ENCODE measurements at places on chromosomes 12 and 14.

DNA sequence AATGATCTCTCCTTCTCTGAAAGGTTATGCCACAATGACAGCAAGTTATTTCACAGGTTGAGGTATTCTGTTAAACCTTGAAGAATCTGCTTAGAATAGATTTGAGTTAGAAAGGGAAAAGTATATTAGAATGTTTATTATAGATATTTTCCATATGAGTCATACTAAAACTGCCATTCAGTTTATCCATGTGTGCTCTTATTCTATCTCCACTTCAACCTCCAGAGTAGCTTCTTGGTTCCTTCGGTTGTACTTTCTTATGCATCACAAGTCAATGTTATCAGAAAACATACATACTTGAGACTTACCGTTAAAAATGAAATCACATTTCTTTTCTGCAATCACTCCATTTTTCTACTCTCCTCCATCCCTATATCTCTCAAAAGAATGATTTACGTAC, 197.7 kb downstream of the BCAT1 start:
- DNase-seq, result no peak

DNA sequence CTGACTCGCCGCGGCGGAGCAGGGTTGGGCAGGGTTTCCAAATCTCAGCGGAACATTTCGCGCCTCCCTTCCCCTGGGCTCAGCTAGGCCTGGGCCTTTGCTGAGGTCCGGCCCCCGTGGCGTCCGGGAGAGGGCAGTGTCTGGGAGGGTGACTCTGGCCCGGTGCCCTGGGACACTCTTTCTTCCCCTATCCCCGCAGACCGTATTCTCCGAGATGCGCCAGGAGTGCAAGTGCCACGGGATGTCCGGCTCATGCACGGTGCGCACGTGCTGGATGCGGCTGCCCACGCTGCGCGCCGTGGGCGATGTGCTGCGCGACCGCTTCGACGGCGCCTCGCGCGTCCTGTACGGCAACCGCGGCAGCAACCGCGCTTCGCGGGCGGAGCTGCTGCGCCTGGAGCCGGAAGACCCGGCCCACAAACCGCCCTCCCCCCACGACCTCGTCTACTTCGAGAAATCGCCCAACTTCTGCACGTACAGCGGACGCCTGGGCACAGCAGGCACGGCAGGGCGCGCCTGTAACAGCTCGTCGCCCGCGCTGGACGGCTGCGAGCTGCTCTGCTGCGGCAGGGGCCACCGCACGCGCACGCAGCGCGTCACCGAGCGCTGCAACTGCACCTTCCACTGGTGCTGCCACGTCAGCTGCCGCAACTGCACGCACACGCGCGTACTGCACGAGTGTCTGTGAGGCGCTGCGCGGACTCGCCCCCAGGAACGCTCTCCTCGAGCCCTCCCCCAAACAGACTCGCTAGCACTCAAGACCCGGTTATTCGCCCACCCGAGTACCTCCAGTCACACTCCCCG, 3.0 kb downstream of the WNT1 start:
- no peak for DNase-seq

- no peak for DNase-seq
These were observed 98.8 kb downstream of the CALM1 start for GRCh38 chr14:90495357-90496276.

- no peak for DNase-seq
These were observed 157.6 kb downstream of the SUDS3 start for GRCh38 chr12:118534003-118534402.

DNA sequence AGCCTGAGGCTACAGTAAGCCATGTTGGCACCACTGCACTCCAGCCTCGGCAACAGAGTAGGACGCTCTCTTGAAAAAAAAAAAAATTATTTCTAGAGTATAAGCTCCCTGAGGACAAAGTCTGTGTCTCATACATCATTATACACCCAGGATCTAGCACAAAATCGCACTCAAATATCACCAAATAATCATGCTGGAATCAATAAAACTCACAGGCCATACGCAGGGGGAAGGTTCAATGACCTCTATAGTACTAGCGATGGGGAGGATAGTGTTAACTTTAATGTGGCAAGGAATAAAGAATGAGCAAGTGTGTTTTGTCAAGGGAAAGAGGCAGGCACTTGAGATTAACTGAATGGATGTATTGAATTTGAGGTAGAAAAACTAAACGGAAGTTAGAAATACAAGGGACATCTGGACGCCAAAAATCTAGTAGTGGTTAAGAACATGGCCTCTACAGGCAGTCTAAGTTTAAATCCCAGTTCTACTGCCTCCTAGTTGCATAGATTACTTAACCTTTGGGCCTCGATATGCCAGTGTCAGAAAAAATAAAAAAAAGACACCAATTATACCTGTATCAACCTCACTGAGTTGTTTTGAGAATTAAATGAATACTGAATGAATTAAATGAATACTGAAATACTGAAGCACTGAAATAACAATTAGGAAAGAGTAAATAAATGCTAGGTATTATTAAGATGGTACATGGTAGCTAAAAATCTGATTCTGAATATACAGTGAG, 4.4 kb upstream of the AP4S1 start:
- DNase-seq, result no peak

GRCh38 chr12:116146386-116146785, 131.1 kb downstream of the MED13L start:
- no peak for DNase-seq

DNA sequence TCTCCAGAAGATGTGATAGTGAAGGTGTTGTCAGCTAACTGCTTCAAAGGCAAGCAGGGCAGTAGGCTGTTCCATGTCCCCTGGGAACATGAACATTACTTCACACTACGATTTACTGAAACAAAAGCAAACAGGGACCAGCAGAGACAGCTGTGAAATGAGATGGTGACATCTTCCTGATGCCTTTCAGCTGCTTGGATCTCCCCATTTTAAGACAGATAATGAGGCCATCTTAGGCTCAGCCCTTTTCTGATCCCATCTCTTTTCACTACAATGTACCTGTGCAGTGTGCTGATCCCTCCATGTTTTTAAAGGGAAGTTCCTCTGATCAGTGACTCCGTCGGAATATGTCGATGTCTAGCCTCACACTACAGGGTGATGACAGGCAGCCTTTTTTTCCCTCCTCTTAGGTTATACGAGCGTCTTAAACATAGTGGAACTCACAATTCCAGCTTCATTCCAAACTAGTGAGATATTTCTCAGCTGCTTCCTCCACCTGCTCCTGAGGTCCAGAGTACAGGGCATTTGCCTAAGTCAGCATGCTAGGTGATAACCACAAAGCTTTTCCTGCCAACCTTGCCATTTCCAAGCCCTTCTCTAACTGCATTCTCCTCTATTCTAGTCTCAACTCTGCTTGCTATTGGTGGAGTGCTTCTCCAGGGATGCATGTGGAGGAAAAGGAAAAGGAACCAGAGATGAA, 87.6 kb upstream of the EGLN3 start:
- DNase-seq, result no peak

GRCh38 chr14:77782202-77782601, 17.7 kb upstream of the ADCK1 start:
- DNase-seq, result no peak

GRCh38 chr12:13268581-13268980, 72.1 kb downstream of the EMP1 start:
- no peak for DNase-seq

- DNase-seq, result no peak
These were observed 16.1 kb upstream of the RPLP0 start for GRCh38 chr12:120216742-120217605.

- DNase-seq, result no peak
These were observed 69.6 kb upstream of the SLCO1C1 start for GRCh38 chr12:20625531-20625930.

GRCh38 chr14:50964683-50965390, 20.6 kb upstream of the PYGL start:
- DNase-seq, result peak; percentile 85

GRCh38 chr14:105091517-105092170, 26.4 kb upstream of the GPR132 start:
- peak; percentile 70 for DNase-seq

DNA sequence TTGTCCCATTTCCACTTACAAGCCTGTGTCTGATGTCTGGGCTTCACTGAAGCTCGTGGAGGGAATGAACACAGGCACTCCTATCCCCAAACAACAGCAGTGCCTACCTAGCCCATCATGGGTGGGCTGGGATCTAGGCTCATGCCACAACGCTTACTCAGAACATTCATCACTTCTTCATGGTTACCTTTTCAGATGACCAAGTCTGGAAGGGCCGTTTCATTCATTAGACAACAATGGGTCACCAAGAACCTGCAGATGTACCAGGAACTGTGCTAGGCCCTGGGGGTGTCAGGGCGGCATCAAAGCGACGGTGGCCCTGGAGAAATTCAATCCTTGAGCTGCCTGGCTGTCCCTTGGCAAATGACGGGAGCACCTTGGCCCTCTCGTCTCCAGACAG, 64.9 kb upstream of the FZD10 start:
- no peak for DNase-seq

GRCh38 chr14:81837304-81837703, 303.7 kb upstream of the SEL1L start:
- no peak for DNase-seq

- DNase-seq, result no peak
These were observed 91.8 kb upstream of the KCNA1 start for GRCh38 chr12:4817880-4818279.

DNA sequence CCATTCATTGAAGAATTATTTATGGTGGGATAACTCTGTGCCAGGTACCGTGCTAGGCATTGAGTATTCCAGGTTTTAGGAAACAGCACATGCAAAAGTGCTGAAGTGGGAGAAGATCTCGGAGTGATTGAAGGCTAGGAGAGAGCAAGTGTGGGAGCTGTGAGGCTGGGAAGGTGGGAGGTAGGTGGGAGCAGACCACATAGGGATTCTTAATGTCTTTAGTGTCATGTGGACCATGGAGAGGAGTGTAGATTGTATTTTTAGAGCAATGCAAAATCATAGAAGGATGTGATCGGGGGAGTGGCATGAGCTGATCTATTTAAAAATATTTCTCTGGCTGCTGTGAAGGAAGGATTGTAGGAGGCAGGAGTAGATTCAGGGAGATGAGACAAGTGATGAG, 5.4 kb downstream of the PTPN11 start:
- DNase-seq, result no peak

DNA sequence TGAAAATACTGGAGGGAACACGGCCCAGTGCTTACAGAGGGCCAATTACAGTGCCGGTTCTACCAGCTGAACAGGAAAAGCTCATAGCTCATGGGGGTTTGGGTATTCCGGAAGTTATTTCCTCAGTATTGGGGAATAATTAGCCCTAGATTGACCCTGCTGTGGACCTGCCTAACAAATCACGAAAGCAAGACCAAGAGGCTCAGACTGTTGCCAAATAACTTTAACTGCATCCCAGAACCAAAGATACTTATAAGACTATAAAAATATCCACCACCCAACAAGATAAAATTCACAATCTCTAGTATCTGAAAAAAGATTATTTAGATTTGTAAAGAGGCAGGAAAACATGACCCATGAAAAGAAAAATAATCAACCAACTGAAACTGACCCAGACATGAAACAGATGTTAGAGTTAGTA, 8.0 kb upstream of the OR5AU1 start:
- no peak for DNase-seq

- DNase-seq, result no peak
These were observed 58.1 kb downstream of the KCTD10 start for GRCh38 chr12:109418848-109419480.

DNA sequence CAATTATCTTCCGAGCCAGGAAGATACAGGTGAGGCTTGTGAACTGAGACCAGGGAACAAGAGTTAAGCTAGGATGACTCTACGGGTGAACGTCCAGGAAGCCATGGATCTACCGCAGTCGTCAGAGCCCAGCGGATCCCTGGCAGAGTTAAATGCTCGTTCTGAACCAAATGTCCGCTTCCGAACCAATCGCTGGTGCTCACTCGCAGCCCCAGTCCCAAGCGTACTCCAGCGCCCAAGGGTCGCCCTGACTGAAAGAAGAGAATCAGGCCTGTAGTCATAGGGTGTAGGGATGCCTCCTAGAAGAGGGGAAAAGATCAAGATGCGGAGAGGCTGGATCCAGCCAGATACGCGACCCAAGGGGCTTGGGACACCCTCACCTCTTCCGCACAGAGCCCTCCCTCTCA, 283 bp downstream of the VIPAS39 start:
- no peak for DNase-seq

DNA sequence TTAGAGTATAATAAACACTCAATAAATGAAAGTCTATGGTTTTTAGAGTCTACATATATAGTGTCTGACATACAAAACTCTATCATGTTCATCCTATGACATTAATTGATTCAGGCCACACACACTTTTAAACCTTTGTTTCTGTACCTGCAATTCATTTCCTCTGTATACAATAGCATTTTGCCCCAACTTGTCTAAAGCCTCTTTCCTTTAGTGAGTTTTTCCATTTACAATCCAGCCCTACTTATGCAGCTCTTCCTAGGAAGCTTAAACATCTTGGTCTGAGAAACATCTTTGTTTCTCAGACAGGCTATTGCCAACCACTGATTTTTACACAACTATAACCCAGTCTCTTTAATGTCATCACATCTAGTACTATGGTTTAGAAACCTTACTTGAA, 214.7 kb upstream of the SLC16A7 start:
- DNase-seq, result no peak

DNA sequence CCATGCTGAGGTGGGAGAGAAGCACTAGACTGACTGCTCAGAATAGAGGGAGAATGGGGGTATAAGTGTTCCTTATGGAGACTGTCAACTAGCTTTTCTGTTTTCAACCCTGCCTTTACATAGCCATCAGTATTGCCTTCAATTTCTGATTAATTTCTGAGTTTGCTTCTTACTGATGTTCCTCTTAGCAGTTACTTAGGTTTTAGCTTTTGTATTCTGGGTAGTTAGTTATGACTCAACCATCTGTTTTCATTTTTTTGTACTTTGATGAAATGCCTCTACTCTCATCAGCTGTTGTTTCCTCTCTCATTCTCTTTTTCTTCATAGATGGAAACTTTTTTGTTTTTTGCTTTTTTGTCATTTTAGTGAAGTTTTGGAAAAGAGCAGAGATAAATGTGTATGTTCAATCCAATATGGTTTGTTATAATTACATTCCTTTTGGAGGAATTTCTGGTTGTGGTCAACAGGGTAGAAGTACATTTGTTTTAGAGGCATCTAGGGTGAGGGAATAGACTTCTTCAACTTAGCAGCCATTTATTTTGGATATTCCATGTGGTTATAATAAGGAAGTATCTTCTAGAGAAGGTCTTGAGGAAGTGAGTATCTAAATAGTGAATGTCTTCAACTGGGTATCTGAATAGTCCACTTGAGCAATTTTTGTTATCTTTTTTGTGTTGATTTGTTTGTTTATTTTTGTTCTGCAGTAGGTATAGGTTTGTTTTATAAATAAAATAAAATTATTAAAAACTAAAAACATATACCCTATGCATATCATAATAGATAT, 29.6 kb downstream of the PMCH start:
- DNase-seq, result no peak

GRCh38 chr12:112979041-112979680, 842 bp downstream of the OAS2 start:
- DNase-seq, result no peak

GRCh38 chr14:105261781-105262180, 13.4 kb downstream of the BTBD6 start:
- DNase-seq, result no peak
